ENCODE measurements at places on chromosomes 2 and 18.

GRCh38 chr2:17610521-17610920 lies 70.0 kb downstream of the VSNL1 start:
- DNase-seq: no peak

DNA sequence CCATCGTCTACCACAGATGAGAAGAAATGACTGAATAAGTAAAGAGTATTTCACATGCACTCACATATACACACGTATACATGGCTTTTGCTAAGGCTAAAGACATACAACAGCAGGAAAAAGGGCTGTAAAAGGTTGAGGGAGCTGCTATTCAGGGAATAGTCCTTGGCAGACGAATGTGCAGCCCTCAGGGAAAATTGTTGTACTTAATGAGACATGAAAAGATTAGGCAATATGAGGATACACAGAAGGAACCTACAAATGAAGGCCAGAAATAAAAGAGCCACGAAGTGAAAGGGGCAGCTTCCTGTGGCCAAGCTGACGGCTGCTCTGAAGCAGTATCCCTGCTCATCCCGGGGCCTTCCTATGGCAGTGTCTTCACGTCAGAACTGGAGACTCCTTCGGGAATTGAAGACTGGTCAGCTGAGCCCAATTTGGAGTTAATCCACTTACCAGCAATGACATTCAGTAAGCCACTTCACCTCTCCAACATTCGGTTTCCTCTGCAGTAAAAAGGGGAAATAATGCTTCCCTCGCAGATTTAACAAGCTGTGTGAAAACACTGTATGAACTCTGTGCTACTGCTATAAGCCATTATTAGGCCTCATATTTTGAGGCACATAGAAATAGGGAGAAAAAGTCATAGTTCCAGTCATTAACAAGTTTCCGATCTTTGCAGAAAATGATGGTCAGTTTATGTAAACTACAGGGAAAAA lies 221.8 kb downstream of the STK39 start:
- DNase-seq: no peak

GRCh38 chr2:191362841-191363240 lies 117.6 kb downstream of the MYO1B start:
- no peak for DNase-seq

DNA sequence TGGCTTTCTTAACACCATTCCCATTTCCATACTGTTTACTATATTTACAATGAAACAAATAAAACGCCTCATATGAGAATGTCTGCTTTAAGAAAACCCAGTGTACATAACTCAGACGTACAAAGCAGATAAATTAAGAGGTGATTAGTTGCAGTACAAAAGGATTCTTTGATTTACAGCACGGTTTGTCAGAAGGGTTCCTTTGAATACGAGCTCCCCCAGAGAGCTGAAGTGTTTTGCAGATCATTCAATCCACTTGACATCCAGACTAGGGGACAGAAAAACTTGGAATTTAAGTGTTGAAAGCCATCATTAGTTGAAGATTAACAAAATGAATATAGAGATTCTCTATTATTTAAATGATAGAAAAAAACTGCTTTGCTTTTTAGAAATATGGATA lies 72.5 kb downstream of the RAPGEF4 start:
- no peak for DNase-seq

- no peak for DNase-seq
Measured at GRCh38 chr2:60498816-60499429, 54.5 kb downstream of the BCL11A start.

DNA sequence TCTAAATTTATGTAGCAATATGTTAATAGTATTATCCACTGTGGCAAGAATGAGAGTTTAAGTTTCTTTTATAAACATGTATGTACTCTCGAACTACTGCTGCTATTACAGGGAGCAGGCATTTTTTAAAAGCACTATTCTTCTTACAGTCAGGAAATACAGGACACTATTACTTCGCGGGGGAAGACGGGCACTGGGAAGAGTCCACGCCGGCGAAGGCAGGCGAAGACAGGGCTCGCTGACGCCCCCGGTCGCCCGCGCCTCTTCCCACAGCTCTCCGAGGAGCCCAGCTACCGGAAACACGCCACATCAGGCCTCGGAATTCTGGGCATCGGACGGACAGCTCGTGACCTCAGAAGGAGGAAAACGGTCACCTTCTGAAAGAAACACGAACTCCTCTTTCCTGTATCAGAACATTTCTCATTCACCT lies 90.2 kb downstream of the FAM161A start:
- no peak for DNase-seq

DNA sequence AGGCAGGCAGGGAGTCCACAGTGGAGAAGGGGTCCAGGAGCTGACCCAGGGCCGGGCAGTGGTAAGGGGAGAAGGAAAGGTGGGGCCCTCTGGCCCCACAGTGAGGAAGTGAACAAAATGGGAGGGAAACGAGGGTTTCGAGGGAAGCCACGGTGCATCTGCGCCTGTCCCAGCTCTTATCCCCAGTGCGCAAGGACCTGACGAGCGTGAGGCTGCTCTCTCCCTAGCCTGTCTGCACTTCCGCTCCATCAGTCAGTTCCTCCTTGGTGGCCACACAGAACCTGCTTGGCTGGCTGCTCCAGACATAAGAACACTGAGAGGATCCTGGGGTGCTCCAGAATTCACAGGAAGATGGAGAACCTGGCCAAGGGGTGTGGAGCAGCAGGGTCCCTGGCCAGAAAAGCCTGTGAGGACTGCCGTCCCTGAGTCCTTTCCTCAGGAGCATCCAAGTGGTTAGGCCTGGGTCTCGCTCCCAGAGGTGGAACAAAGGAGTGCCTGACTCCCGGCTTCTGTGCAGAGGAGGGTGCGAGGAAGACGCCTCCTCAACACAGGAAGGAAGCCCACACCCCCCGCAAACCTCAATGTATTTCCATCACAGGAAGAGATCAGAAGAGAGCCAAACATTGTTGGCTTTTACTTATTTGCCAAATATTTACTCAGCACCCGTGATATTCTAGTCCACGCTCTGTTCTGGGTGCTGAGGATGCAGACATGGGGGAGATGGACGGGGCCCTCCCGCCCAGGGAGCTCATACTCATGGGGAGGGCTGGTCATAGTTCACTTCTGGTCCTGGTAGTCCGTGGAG lies 43.7 kb upstream of the SEMA4C start:
- peak; percentile 65 for DNase-seq

- no peak for DNase-seq
Measured at GRCh38 chr2:15761056-15761455, 169.4 kb downstream of the DDX1 start.

DNA sequence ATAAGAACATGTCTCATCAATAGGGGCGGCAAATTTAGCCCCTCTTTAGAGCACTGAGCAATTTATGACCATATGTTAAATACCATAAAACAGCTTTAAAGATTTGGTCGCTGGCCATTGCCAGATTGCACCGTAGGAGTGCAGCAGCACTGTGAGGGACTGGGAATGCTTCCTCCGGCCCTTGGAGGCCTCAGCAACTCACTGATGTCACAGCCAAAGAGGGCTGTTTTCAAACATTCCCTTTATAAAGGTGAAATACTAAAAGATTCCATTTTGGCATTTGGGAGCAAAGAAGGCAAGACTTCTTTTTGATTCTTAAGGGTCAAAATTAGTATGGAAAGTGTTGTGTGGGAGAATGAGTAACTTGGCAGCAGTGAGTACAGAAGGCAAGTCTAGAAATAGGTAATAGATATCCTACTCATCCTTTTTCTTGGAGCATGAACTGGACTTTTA lies 63.7 kb downstream of the BABAM2 start:
- DNase-seq: no peak

DNA sequence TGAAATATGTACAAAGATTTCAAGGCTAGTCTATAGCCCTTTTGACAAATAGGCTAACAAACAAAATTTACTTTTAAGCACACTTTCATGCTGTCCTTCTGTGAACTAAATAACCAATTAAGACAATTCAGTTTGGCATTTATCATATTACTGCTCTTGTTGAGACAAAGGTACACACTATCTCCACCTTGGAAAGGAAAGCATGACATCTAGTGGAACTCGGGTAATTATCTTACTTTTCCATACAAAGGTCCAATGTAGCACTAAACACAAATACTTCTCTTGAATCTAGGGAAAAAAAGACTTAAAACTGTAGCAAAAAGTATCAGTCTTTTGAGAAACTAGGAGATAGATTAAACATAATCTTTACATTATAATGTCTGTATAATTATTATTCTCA lies 125.0 kb upstream of the CD226 start:
- DNase-seq: no peak

DNA sequence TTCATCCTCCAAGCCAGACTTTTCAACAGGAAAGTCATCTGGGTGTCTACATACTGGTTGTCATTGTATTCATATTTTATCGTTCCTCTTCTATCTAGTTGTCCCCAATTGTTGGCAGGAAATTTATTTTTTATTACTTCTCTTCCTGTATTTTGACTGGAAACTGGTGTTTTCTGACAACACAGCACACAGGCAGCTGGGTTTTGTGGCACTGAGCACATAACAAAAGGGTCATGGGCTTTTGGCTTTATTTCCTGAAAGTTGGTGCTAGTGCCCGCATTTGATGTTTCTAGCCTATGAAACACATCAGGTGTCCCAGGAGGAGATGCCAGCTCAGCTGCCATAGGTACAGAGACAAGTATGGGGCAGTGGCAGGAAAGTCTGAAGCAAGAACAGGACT lies 126.4 kb downstream of the TMEM17 start:
- DNase-seq: no peak

GRCh38 chr2:20757405-20758090 lies 65.4 kb downstream of the LDAH start:
- no peak for DNase-seq

- peak; percentile 14 for DNase-seq
Measured at GRCh38 chr2:37085731-37086147, 1.4 kb downstream of the GPATCH11 start.

DNA sequence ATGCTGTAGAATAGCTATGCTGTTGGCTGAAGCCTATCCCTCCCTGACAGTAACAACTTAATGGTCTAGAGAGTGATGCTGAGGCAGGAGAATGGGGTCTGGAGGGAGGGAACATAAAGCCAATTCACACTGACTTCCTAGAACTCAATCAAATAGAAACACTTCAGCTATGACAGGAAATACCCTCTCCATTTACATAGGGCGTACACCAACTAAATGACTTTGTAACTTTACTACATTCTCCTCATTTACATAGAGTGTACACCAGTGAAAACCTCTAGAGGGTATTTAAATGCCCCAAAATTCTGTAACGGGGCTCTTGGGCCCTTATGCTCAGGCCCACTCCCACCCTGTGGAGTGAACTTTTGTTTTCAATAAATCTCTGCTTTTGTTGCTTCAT lies 41.5 kb downstream of the YPEL5 start:
- no peak for DNase-seq

DNA sequence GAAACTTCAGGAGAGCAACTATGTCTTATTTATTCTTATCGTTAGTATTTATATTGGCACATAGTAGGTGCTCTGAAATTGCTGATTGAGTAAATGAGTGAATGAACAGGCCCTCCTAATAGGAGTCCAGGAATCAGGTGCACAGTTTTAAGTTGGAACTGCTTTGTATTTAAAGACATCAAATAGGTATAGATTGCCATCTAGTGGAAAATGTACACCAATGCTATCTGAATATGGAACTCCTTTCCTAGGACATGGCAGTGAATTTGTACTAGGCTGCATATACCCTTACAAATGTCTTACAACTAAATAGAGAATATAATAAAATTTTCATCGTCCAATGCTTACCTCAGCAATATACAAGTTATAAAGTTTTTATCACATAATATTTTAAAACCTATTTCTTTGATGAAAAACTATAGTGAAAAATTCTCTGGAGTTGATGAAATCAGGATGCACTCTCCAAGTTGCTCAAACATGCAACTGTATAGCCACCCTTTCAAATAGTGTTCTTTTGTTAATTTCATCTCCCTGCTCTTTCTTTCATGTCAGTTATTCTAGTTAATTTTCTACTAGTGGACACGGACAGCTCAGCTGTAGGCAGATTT lies 318.9 kb upstream of the SYT4 start:
- no peak for DNase-seq

DNA sequence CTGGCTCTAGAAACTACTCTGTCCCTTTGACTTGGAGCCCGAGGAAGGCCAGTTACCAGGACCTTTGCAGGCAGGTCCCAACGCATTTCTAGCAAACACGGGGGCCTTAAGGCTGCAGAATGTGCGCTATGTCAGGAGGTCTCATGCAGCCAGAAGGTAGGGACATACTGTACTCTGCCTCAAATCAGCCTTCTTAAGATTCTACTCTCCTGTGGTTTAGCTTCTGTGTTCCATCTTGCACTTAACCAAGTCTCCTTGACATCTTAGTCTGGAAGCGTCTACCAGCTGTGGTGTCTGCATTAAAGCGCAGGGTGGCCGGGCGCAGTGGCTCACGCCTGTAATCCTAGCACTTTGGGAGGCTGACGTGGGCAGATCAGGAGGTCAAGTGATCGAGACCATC lies 65.5 kb downstream of the STEAP3 start:
- DNase-seq: no peak

DNA sequence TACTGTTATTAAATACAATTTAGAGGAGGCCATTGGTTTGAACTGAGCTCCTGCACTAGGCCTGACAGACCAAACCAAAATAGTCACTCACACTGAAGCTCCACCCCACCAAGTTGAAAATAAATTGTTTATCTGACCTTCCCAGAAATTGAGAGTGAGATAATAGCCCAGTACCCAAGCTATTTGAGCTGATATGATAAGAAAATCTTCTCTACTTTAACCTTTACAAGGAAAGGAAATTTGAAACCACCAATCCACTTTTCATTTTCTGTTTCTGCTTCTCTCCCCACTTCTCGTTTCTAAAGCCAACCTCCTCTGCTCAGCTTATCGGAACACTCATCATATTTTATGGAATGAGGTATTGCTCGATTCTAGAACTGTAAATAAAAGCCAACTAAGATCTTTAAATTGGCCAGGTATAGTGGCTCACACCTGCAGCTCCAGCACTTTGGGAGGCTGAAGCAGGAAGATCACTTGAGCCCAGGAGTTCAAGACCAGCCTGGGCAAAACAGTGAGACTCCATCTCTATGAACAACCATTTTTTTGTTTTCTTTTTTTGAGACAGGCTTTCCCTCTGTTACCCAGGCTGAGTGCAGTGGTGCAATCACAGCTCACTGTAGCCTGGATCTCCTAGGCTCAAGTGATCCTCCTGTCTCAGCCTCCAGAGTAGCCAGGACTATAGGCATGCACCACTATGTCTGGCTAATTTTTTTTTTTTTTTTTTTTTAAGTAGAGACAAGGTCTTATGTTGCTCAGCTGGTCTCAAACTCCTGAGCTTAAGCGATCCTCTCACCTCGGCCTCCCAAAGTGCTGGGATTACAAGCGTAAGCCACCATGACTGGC lies 13.3 kb upstream of the GALM start:
- DNase-seq: peak; percentile 17

All from activated CD4-positive, alpha-beta T cell treated with anti-CD3 and anti-CD28 coated beads for 48 hours (primary cell).